Glomerular endothelial cell (primary cell): ENCODE measurements at places on chromosomes 1 and 21. TPM values are rescaled to one million over a fixed set of nuclear protein-coding genes. Genes with fewer than 3 reads are reported as not detected.

DNA sequence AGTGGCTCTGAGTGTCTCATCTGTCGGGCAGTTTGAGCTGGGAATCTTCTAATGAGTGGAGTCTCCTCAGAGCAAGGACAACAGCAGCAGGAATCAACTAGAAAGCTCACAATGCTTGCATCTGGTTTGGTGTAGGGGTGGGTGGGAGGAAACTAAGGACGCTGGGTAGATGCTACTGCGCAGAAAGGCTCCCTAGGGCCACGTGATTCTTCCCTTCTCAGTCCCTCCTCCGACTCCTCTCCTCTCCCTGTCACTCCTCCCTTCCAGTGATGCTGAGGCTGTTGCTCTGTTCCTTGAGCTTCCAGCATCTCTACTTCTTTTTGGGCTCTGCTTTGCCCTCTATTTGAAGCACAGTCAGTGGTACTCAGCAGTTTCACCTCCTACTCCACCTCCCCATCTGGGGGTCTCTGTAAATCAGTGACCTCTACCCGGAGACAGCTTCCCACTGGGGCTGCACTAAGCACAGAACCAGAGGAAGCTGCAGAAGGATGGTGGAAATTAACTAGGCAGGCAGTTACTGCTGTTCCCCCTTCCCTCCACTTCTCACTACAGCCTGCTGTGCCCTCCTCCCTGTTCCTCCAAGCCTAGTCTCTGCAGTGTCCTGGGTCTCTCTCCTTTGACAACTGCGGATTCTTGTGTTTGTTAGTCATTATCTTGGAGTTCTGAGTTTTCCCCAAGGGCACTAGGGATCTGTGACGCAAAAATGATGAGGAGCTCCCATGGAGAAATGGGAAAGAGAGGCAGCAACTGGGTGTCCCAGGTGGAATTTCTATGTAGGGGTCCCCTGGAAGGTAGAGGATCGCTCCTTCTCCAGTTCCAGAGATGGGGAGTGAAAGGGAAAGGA is 5.8 kb downstream of the LINGO4 start:
- no peak for DNase-seq

DNA sequence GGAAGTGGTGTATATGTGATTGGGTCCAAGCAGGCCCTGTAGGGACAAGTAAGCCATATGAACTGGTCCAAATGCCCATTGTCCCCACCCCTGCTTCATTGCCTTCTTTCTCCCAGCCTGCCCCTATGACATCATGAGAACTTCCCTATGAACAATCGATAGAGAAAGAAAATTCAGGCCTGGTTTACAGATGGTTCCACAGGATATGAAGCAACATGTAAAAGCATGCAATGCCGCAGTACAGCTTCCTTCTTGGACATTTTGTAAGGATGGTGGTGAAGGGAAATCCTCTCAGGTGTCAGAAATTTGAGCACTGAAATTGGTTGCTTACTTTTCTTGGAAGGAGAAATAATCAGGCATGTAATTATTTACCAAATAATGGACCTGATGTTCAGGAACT is 581.7 kb downstream of the MRPL39 start:
- DNase-seq, result no peak

GRCh38 chr1:168442931-168443330 is 100.9 kb downstream of the XCL2 start:
- DNase-seq, result no peak

DNA sequence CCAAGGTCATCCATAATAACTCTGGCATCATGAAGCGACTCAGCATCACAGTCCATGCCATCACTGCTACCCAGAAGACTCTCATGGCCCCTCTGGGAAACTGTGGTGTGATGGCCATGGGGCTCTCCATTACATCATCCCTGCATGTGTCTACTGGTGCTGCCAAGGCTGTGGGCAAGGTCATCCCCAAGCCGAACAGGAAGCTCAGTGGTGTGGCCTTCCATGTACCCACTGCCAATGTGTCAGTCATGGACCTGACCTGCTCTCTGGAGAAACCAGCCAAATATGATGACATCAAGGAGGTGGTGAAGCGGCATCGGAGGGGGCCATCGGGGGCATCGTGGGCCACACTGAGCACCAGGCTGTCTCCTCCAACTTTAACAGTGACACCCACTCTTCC is 65.1 kb upstream of the ARHGAP29 start:
- DNase-seq, result no peak

- no peak for DNase-seq
These were observed 86.5 kb downstream of the PSMG1 start for GRCh38 chr21:39096754-39097153.

- DNase-seq, result no peak
These were observed 85.6 kb upstream of the FMN2 start for GRCh38 chr1:240005997-240006650.

DNA sequence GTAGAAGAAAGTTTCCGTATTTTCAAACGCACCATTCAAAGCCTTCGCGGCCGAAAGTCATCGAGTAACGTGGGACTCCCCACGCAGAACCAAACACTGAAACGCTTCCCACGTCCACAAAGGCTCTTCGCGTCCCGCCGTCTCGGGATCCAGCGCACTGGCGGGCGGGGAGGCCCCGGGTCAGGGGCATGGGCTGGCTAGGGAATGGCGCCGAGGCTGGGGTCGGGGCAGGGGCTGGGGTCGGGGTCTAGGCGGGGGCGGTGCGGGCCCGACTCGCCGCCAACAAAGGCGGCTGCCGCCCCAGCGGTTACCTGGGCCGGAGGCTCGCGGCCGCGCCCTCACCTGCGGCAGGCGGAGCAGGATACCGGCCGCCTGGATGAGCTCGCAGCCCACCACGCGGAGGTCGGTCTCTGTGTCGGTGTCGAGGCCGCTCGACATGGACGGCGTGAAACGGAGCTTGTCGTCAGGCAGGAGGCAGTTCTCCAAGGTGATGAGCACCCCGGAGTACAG is 403 bp downstream of the CCNL2 start:
- no peak for DNase-seq

DNA sequence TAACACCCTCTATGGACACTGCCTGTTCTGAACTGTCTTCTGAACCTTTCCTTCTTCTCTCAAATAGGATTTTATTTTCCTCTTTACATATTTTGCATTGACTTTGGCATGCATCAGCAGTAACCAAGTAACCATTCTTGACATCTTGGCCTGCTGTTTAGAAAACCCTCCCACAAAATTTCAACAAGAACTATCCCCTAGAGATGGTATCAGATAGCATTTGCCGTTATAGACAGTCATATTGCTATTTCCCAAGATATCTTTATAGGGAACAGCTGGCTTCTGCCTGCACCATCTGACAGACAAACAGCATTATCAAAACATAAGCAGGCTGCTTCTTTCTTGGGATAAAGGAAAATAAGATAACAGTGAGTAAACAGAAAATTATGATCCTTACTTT is 54.7 kb downstream of the LHX8 start:
- DNase-seq, result no peak

- DNase-seq, result no peak
These were observed 60.9 kb upstream of the RUNX3 start for GRCh38 chr1:24990779-24991641.

DNA sequence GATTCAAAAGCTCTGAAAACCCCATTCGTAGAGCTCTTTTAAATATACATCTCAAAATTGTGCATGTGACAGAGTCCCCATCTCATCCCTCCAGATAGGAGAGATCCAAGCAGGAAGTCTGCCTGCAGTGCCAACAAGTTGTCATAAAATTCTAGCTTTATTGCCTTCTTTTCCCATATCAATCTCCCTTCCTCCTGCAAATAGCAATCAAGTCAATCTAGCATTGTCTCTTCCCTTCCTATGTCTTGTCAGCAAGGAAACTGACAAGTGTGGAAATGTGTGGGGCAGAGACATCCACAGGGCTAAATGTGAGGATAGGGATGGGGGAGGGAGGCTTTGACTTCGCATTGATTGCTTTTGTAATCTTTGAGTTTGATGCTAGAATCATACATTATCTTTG is 165.2 kb downstream of the C1orf94 start:
- no peak for DNase-seq

- DNase-seq, result no peak
These were observed 112.5 kb downstream of the DNM3 start for GRCh38 chr1:171953835-171954234.

GRCh38 chr1:10918531-10918930 is 93.9 kb upstream of the TARDBP start:
- no peak for DNase-seq

DNA sequence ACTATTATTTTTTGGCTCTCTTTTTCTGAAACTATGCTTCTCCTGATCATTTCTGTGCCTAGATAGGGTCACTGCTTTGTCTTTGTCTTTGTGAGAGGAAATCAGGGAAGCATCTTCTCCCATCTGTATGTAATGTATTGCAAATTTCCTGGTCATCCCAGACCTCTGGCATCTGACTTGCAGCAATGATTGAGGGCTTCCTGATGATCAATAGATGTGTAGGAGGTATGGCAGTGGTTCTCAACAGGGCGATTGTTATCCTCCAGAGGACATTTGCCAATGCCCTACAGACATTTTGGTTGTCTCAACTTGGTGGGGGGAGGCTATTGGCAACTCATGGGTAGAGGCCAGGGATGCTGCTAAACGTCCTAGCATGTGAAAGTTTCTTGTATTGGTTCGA is 64.7 kb downstream of the RGL1 start:
- DNase-seq, result no peak

DNA sequence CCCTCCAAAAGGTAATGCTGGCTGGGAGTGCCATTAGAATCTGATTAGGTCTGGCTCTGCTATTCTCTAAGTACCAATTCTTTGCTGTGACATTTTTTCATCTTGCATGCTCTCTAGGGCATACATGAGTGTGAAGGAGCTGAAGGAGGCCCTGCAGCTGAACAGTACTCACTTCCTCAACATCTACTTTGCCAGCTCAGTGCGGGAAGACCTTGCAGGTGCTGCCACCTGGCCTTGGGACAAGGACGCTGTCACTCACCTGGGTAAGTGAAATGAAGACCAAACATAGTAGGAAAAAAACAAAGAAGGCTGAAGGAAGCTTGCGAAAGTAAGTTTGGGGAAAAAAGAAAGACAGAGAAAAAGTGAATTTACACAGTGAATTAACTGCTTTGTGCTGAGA is 207.9 kb downstream of the PAPPA2 start:
- no peak for DNase-seq

DNA sequence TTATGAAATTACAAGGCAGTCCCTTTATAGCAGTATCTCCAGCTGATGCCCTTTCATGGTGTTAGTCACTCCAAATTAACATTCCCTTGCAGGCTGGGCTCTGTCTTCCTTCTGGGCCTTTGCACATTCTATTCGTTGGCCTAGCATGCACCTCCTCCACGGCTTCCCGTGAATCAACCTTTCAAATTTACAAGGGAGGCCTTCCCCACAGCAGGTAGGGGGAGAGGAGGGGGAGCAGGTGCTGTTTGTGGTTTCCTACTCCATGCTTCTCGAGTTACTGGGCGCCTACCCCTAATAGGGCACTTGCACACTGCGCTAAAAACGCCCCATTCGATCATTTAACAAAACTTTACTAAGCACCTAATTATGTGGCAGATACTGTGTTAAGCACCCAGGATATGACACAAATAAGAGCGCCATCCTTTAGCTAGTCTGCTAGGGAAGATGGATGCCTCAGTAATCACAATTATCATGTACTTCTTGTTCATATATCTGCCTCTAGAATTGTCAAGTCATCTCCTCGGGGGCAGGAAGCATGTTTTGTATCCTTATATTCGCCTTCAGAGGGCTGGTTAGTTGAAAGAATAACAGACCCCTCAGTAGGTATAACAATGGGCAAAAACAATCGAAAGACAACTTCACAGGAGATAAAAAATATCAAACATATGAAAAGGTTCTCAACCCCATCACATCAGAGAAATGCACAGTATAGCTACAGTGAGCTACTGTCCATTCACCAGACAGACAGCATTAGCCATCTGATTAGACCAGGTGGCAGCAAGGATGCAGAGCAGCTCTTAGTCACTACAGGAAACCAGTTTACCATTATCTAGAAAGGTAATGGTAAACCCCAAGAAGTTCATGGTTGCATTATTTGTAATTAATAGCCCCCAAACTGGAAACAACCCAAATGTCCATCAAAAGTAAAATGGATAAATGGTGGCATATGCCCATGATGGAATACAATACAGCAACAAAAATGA is 1.7 kb upstream of the ADAR start:
- no peak for DNase-seq

DNA sequence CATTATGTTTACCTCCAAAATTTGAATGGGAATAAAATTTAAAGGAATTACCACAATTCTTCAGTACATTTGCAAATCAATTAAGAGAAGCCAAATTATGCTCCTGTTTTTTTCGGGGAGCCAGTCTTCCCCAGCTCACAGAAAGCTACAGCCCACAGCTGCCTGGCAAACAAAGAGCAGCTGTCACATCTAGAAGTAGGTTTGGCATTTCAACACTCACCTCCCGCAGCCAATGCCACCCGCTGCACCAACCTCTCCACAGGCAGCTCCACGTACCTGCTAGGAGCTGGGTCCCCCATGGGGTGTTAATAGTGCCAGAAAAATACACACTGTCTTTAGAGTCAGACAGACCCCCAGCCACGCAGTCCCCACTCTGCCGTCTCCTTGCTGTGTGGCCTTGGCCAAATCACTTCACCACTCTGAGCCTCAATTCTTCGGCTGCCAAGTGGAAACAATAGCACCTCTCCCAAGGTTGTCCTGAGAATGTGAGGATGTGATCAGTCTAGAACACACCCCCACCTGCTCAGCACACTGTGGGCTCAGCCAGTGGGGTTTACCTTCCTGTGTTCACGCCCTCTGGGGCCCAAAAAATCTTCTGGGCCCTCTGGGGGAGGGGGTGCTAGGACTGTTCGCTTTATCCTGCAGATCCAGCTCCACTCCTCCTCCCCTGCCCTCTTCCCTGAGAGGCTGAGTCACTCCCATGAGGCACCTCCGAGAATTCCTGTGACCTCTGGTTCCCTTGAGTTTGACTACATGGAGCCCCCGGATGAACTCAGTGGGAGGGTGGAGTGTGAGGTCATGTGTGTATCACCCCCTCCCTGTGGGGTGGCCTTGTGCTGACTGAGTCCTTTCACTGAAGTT is 204.3 kb upstream of the GRIK3 start:
- DNase-seq, result no peak

ELF3 gene
- 0.58 and 1.4 TPM in 2 replicates for total RNA-seq

PRAMEF7 gene
- not detected in 2 replicates for total RNA-seq

CNIH3 gene
- total RNA-seq, result 3.1 and 3.4 TPM in 2 replicates

S100A7 gene
- total RNA-seq, result not detected in 2 replicates

TEDDM1 gene
- not detected in 2 replicates for total RNA-seq

CREB3L4 gene
- total RNA-seq, result 5.4 and 10.5 TPM in 2 replicates

ZDHHC18 gene
- 23.2 and 24.4 TPM in 2 replicates for total RNA-seq

FAAH gene
- 0.97 and 0.99 TPM in 2 replicates for total RNA-seq

PGLYRP4 gene
- total RNA-seq, result not detected in 2 replicates

SH2D1B gene
- not detected in 2 replicates for total RNA-seq
